ENCODE measurements at places on chromosomes 7 and 10. TPM values are rescaled to one million over a fixed set of nuclear protein-coding genes. Genes with fewer than 3 reads are reported as not detected.

Gene CLCN1
- polyA plus RNA-seq, result 0.28 TPM

Gene WIPF3
- polyA plus RNA-seq, result 4.0 TPM

Gene SFMBT2
- 2.9 TPM for polyA plus RNA-seq

Gene TEX47
- polyA plus RNA-seq, result not detected

Gene CPSF4
- 31.3 TPM for polyA plus RNA-seq

- peak; percentile 75 for DNase-seq
These were observed 92.4 kb upstream of the JCAD start for GRCh38 chr10:30151581-30152389.

- no peak for DNase-seq
These were observed 26.9 kb upstream of the FIGNL1 start for GRCh38 chr7:50476953-50477625.

- DNase-seq, result no peak
These were observed 151.0 kb downstream of the PLPP4 start for GRCh38 chr10:120607710-120608703.

- DNase-seq, result peak; percentile 79
These were observed 212.4 kb upstream of the YAE1 start for GRCh38 chr7:39353615-39354376.

DNA sequence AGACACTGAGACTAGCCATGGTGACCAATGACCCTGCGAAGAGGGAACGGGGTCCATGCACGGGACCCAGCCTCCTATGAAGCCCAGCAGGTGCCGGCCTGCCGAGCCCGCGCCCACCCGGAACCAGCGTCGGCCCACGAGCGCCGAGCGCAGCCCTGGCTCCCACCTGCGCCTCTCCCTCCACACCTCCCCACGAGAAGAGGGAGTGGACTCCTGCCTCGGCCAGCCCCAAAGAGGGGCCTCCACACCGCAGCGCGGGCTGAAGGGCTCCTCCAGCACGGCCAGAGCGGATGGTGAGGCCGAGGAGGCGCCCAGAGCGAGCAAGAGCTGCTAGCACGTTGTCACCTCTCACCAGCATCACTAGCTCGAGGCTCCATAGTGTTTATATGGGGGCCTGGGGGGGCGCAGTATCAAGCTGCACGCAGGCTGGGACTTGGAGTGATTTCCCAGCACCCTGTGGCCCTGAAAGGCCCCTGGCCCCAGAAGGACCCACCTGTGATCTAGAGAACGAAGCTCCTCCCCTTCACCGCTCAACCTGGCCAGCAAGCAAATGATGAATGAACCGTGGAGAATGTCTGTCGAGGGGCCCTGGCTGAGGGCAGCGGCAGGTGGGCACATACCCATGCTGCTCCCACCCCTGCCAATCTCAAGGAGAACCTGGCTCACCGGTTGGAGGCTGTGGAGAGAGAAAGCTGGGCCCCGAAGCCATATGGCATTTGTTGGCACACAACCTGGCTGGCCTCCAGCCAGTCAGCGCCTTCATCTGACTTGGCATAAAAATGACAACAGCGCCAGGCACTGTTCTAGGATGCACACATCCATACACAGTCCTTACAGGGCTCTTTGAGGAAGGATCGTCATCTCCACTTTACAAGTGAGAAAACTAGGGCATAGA is 30.7 kb downstream of the GHRHR start:
- no peak for DNase-seq

- no peak for DNase-seq
These were observed 8.2 kb upstream of the MTPAP start for GRCh38 chr10:30357075-30357801.

GRCh38 chr10:133249094-133249780 is 11.6 kb downstream of the VENTX start:
- DNase-seq, result no peak

GRCh38 chr10:11831520-11831951 is 8.4 kb downstream of the PROSER2 start:
- no peak for DNase-seq

DNA sequence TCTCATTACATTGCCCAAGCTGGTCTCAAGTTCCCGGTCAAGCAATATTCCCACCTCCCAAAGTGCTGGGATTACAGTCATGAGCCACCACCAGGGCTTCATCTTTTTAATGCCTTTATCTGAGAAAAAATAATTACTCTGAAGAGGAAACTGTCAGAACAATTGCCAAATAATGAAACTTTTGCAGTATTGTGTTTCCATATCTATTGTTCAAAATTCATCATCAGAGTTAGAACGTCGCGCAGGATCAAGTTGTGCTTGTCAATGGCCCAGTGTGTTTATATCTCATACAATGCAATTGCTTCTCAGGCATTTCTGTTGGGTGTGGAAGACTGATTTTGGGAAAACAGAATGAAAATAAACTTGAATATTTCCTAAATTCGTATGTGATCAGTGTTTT is 143.1 kb downstream of the ARID5B start:
- no peak for DNase-seq

DNA sequence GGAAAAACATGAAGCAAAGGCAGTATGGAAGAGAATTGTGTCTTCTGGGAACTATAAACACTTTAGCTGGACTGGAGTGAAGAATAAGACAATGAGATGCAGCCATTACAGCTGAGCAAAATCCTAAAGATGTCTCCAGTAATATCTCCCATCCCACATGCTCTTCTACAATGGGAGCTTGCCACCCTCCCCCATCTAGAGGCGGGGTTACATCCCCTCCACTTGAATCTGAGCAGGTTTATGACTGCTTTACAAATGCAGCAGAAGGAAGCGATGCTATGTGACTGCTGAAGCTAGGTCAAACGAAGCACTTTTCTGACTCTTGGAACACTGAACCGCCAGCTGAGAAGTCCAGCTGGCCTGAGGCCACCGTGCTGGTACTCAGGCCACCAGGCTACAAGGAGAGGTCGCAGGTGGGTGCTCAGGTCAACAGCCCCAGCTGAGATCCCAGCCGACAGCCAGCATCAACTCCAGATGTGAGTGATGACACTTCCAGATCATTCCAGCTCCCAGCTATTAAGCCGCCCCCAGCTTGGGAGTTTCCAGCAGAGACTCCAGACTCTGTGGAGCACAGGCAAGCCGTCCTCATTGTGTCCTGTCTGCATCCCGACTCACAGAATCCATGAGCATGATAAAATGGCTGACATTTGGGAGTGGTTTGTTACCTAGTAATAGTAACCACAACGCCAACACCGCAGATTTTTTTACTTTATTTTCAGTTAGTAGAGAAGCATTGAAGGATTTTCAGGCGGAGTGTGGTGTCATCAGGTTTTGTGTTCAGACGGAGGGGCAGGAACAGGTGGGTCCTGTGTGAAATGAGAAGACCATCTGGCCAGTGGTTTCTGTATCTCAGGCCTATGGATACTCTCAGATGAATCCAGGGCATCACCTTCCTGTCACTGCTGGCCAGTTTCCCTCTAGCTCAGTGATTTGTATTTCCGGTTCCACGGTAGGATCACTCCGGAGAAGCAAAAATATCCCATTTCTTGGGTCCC is 89.3 kb downstream of the NPY start:
- no peak for DNase-seq

DNA sequence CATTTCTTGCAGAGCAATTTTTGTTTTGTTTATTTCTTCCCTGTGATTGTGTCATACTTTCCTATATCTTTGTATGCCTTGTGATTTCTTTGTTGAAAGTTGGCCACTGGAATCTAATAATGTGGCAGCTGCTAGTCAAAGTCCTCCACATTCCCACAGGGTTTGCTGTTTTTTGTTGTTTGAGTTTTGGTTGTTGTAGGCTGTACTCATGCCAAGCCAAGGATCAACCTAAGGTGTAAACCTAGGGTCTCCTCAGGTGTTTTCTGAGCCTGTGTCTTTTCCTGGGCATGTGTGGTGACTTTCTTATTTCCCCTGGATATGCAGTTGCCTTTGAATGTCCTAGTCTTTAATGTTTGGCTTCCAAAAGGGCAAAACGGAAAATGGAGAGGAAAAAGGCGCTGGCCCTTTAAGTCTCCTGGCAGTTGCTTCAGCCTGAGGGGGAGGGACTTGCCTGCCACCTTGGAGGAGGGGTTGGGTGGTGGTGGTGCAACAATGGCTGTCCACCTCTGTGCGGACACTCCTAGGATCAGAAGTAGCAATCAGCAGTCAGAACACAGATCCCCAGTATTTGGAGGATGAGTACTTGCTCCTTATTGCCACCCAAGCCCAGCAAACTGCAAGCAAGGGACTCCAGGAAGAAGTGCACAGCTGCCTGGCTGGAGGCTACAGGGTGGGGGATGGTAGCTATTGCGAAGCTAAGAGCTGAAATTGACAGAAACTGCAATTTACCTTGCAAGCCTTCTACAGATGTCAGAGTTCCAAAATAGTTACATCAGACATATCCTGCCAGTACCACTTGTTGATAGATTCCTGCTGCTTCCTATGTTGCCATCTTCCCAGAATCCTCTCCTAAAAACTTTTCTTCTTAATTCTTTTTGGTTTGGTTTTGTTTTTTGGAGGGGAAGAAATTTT is 5.6 kb upstream of the ZNF518A start:
- peak; percentile 51 for DNase-seq

GRCh38 chr7:7156663-7157062 is 25.7 kb upstream of the C1GALT1 start:
- DNase-seq, result no peak

DNA sequence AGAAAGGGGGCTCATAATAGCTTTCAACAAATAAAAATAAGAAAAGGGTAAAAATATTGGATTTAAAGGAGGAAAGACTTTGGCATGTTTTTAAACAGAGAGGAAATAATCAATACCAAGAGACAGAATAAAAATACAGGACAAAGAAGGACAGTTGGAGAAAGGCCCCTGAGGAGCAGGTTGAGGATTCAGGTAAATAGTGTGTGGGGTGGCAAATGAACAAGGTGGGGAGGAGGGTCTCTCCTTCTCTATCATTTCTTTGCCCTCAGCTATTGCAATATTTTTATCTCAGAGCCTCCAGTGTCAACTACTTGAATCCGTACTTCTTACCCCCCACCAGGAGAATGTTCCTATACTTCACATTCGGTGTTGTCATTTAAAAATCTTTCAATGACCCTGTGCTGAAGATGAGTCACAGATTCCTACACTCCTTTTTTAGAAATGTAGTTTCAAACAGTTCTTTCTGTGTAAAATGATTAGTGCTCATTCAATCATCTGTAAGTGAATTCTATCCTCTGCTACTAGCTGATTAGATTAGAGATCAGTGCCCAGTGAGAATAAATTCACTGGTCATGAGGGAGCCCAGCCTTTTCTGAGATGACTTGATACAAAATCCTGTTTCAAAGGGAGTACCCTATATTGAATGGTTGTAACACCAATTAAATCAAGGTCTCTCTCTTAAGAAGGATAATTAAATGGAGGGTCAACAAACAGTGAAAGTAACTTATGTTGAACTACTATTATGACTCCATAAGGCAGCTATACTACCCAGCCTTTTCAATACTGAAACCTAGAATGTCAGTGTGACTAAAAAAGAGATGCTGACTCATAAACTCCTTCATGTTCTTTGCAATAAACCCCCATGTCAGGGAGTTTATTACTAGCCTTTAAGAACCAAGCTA is 50.4 kb upstream of the WNT16 start:
- no peak for DNase-seq

DNA sequence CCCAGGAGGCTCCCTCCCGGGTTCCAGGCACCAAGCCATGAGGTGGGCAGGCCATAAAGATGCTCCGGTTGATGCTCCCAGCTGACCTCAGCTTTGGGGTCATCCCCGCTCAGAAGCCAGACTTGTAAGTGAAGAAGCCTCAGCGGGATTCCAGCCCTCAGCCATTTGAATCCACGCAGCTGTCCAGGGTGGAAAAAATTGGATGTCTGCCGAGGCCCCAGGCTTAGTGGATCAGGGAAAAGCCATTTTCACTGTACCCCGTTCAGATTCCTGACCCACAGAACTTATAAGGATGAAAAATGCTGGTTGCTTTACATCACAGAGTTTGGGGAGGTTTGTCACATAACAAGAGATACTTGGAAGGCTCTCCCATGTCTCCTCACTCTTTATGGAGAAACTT is 49.2 kb upstream of the CPN1 start:
- no peak for DNase-seq

- no peak for DNase-seq
These were observed 201.4 kb downstream of the HECW1 start for GRCh38 chr7:43313628-43314378.
